Stimulated activated CD4-positive, alpha-beta T cell treated with anti-CD3 and anti-CD28 coated beads, Interleukin-2, amount 100 ng/mL, for 48 hours (primary cell): ENCODE measurements at places on chromosomes 5 and 9.

GRCh38 chr5:158876263-158876942, 223.3 kb downstream of the EBF1 start:
- no peak for DNase-seq

DNA sequence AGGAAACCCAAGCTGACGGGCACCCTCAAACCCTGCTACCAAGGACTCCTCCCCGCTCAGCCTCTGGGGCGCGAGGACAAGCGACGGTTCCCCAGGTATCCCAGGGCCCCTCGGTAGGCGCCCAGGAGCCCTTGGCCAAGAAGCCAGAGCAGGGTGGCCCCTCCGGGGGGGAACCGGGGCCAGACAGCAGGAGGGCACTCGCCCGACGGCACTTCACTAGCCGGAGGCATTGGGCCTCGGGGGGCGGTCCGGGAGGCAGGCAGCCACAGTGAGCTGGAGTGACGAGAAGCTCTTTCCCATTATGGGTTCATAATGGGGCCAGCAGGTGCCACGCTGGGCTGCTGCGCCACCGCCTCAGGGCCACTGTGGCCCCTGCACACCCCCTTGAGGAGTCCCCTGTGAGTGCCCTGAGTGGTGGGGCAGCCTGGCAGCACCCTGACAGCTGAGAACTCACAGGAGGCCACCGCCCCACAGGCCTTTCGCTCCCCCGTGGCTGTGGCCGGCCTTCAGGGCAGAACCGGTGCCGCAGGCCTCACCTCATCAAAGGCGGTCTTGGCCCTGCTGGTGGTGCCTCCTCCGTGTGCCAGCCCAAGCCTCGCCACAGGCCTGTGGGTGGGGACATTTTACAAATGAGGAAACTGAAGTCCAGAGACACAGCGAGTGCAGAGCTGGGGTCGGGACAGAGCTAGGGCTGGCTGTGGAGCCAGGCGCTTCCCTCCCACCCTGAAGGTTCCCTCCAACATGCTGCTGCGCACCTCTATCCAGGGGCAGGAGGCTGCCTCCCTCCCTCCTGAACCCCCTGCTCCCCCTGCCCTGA, 68.7 kb downstream of the PSMB7 start:
- DNase-seq, result no peak

DNA sequence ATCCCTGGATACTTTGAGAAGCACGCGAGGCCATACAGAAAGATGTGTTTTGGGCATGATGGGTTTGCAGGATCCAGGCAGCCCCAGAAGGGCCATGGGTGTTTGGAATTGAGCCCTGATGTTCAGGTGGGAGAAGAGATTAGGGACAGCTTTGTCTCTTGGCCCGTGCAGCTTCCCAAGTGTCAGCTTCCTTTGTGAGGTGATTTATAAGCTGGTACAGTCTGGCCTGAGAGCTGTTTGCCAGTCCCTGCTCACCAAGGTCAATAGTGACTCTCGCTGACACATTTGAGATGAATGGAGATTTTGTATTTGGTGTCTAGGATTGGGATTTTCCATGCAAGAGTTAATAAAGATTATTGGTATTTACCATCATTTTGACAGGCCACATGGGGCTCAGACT, 165.9 kb downstream of the ICE1 start:
- no peak for DNase-seq

- no peak for DNase-seq
Measured at GRCh38 chr9:107274096-107274495, 9.0 kb upstream of the RAD23B start.

DNA sequence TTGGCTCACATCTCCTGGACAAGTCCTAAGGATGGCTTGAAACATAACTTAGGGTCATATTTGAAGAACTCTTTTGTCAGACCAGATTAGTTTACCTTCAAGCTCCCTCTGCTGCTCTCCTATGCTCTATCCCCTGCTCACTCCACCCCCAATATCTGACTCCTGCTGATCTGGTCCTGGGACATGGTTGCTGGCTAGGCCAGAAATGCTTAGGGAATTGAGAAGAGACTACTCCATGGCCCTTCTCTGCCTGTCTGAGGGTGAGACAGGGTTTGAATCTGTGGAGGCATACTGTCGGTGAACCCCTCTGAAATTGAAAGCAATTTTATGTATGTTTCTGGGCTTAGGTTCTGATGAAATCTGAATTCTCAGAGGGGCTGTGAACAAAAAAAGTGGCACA, 3.3 kb downstream of the OTULIN start:
- DNase-seq, result no peak

- DNase-seq, result no peak
Measured at GRCh38 chr5:154291917-154292316, 101.4 kb downstream of the GALNT10 start.

- DNase-seq, result no peak
Measured at GRCh38 chr5:58040846-58041245, 419.0 kb downstream of the PLK2 start.

DNA sequence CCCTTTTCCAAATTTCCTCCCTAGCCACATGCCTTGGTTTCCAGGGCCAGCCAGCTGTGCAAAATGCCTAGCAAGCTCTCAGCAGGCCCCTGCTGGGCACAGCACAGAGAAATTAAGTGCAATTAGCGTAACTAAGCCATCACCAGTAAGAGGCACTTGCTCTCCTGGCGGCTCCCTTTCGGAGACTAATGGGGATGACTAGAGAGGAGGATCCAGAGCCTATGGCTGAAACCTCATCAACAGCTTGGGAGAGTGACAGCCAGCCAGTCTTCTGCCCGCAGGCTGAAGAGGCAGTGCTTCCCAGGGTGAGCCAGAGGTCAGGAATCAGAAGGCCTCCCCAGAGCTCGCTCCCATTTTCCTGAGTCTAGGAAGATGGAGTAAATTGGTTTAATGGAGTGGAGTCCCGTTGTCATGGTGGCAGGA, 108.4 kb downstream of the KCNIP1 start:
- no peak for DNase-seq

DNA sequence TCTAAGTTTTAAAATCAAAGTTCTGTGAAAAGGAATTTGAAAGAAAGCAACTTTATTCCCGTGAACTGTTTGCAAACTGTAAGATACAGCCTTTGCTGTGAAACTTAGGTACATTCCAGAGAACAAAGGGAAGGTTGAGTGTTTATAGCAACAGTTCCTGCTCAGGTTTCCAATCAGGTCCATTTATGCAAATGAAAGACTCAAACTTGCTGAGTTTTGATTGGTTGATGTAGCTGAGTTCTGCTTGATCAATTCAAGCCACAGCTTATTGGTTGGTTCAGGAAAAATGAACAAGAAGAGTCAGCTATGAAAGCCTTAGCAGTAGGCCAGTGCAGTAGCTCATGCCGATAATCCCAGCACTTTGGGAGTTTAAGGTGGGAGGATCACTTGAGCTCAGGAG, 37.9 kb downstream of the SLC27A6 start:
- no peak for DNase-seq

GRCh38 chr9:4826417-4827166, 33.8 kb downstream of the RCL1 start:
- DNase-seq, result no peak

- DNase-seq, result peak; percentile 3
Measured at GRCh38 chr5:75510836-75511434, 494 bp downstream of the CERT1 start.

DNA sequence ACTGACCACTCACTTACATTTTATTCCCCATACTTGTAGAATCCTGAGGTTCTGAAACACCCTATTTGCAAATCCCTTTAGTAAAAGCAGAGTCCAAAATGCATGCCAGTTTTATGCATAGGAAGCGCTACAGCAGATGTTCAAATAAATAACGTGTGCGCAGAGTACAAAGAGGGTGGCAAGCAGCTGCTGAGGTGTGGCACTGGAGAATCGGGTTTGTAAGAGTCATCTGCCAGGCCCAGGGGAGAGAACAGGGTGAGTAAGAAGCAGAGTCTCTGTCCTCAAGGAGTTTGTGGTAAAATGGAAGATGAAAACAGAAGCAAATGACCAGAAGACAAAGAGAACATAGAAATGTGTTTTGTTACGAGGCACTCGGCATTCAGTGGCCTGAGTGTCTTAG, 288.8 kb downstream of the GLIS3 start:
- DNase-seq, result no peak

- peak; percentile 71 for DNase-seq
Measured at GRCh38 chr5:132500931-132501628, 10.5 kb upstream of the IRF1 start.

DNA sequence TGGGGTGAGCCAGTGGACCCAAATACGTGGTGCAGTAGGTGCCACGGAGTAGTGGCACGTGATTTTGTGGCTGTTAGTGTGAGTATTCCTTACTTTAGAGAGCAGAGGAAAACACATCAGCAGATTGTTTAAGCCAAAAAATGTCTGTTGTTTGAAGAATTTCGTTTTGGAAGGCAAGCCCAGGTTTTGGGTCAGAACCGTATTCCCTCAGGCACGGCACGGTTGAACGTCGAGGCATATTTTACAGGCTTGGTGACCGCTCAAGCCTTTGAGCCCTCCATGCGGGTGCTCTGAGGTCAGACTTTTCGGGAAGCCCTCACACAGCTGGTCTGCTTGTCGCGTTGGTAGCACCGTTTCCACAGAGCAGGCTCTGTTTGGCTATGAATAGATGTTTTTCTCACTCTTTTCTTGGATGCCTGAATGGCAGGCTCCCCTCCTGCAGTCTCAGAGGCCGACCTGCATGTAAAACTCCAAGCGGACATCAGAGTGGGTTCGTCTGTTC, 27.2 kb downstream of the NEK6 start:
- no peak for DNase-seq

DNA sequence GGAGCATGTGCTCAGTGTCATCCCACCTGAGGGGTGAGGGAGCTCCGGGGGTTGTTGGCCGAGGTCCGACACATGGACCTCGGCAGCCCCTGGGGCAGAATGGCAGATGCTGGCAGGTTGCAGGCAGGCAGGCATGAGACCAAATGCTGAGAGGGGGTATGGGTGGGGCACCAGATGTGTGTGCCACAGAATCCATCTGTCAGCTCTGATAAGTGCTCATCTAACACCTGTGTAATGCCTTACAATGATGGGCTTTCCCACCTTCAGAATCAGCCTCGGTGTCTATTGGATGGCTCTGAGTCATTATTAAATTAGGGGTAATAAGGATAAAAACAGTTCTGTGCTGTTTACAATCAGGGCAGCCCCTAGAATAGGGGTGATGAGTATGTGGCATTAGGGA, 73.1 kb upstream of the SAP30L start:
- DNase-seq, result no peak

DNA sequence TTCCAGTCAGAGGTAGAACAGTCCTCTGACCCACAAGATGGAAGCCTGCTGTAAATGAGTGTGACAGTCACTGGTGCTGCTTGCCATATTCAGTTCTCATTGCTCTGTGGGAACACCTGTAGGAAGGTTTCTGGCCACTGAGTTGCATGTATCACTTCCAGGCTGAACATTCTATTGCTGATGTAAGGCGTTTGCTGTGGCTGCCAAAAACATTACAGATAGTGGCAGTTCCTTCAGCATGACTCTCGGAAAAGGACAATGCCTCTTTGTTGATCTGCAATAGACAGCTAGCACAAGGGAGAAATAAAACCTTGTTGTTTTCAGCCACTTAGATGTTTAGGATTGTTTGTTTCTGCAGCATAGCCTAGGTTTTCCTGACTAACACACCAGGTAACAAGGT, 217.2 kb downstream of the AGTPBP1 start:
- DNase-seq, result no peak

DNA sequence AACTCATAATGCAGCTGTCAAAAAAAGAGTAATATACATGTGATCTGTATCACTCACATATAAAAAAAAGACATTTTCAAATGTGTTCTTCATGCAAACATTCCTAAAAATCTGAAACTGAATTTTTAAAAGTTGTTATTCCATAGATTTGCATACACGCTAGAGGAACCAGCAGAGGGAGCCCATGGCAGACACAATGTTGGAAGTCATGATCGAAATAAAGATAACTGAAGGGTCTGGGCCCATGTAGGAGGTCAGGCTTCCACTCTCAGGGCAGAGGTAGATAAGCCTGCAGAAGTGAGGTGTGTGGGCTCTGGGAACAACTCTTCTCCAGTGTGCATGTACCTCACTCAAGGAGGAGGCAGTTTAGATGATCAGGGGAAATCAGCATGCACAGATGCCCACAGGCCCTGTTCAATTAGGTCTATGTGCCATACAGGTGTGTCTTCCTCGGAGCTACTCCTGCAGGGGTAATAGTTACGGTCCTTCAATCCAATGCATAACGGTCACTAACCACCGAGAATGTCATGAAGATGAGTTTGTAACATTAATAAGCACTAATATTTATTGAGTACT, 208.6 kb downstream of the EPB41L4A start:
- DNase-seq, result no peak

DNA sequence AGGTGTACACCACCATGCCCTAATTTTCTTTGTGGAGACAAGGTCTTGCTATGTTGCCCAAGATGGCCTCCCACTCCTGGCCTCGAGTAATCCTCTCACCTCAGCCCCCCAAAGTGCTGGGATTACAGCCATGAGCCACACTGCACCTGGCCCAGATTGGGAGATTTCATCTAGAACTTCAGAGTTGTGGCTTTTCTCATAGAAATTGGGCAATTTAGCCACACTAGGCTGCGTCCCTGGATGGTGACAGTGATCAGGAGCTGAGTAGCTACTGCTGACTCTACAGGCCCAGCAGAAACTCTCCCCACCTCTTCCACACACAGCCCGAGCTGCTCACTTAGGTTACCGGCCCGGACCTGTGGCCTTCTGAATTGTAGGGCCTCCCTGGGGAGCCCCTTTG, 7.7 kb downstream of the PFN3 start:
- DNase-seq, result no peak

DNA sequence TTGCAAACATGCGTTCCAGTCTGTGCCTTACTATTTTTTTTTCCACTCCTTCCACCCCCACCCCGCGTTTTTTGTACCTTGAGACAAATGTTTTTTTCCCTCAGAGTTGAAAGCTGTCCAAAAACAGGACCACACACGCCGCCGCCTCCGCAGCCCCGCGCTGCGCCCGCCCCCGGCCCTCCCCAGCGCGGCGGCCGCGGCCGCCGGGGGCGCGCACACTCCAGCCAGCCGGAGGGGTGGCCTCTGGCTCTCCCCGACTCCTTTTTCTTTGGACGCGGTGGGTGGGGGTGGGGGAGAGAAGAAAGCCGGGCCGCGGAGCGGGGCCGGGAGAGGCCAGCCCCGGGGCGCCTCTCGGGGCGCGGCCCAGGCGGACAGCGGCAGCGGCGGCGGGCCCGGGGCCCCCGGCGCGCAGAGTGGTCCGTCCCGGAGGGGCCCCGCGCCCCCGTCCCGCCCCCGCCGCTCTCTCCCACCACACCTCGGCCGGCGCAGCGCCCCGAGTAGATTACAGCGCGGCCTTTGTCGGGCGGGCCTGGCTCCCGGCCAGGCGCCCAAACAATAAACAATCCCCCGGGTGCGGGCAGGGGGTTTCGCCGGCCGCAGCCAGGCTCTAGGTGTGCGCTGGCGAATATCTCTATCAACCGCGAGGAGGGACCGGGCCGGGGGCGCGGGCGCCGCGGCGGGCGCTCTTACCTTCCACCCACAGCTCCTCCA, 10.9 kb downstream of the PTCH1 start:
- DNase-seq, result peak; percentile 39

- DNase-seq, result no peak
Measured at GRCh38 chr5:1103093-1103492, 8.8 kb downstream of the SLC12A7 start.

- DNase-seq, result no peak
Measured at GRCh38 chr5:123810253-123810652, 298.3 kb downstream of the CSNK1G3 start.

GRCh38 chr9:34331196-34331595, 1.8 kb downstream of the NUDT2 start:
- no peak for DNase-seq

- DNase-seq, result no peak
Measured at GRCh38 chr9:95981761-95982390, 106.4 kb downstream of the ERCC6L2 start.

GRCh38 chr5:2714026-2714425, 37.5 kb downstream of the IRX2 start:
- DNase-seq, result no peak

GRCh38 chr9:6036391-6036790, 21.0 kb upstream of the RANBP6 start:
- no peak for DNase-seq

- no peak for DNase-seq
Measured at GRCh38 chr5:136023958-136024541, 4.7 kb upstream of the TGFBI start.
